ENCODE measurements at places on chromosomes 6 and 20.

DNA sequence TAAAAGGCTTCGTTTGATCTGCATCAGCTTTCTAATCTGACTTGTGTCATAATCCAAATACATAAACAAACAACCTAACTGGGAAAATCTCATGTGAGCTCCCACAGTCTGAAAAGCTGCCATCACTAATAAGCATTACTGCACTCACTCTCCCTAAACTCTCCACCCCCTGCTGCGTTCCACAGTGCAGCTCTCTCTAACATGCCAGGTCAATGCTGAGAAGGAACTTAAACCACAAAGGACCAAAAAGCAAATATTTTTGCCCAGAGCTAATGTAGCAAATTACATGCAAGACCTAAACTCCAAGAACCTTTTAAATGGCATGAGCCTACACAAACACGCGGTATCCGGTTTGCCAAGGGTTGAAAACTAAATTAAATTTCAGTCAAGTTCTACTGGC is 542.3 kb upstream of the JARID2 start:
- DNase-seq = no peak

GRCh38 chr20:44851545-44851944 is 34.0 kb upstream of the YWHAB start:
- DNase-seq = no peak

- DNase-seq = no peak
Observed at GRCh38 chr20:1784586-1784985, 110.6 kb upstream of the SIRPA start.

- no peak for DNase-seq
Observed at GRCh38 chr6:83707829-83708545, 914 bp downstream of the SNAP91 start.

DNA sequence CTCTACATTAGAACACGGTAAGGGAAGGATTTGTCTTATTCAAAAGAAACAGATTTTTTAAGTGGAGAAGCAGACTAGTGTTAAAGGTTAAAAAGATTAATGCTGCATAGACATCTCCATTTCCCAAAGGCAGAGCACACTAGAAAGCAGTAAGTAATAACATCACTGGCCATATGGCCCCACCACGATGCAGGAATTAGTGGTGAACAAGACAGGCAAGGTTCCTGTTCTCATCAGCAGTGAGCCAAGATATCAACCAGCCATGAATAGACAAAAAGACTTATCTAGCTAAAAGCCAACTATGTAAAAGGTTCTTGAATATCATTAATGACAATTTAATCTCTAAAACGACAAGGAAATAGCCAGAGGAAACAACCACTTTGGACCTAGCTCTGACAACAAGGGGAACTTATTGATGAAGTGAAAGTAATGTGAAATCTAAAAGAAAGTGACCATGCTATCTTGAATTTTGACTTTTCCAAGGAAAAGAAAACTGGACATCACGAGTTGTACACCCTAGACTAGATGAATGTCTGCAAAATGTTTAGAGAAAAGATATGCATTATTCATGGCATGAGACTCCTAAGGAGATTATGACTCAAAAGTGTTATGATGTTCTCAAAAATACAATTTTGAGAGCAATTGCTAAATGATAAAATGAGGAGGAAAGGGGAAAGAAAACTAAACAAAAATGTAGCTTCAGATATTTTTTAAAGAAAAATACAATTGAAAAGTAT is 157.9 kb upstream of the STXBP5 start:
- no peak for DNase-seq

GRCh38 chr6:50848989-50849795 is 30.5 kb downstream of the TFAP2B start:
- DNase-seq = no peak

GRCh38 chr20:35508493-35509218 is 20.8 kb downstream of the C20orf173 start:
- DNase-seq = no peak

DNA sequence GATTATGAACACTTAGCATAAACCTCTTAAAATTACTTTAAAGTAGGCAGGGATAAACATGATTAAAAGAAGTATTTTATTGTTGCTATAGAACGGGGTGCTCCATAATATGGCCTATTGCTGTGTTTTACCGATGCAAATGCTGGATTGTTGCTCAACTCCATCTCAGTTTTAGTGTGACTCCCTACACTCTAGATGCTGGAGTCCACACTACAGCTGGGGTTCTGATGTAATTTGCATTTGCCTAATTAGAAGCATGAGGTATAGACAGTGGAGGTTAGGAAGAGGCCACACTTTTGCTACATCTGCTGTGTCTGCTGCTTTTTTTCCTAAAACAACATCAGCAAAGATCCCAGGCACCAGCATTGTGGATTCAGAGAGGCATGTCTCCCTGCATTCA is 6.7 kb upstream of the HMGN3 start:
- DNase-seq = no peak

GRCh38 chr6:21666201-21666691 is 72.7 kb downstream of the SOX4 start:
- peak; percentile 10 for DNase-seq

DNA sequence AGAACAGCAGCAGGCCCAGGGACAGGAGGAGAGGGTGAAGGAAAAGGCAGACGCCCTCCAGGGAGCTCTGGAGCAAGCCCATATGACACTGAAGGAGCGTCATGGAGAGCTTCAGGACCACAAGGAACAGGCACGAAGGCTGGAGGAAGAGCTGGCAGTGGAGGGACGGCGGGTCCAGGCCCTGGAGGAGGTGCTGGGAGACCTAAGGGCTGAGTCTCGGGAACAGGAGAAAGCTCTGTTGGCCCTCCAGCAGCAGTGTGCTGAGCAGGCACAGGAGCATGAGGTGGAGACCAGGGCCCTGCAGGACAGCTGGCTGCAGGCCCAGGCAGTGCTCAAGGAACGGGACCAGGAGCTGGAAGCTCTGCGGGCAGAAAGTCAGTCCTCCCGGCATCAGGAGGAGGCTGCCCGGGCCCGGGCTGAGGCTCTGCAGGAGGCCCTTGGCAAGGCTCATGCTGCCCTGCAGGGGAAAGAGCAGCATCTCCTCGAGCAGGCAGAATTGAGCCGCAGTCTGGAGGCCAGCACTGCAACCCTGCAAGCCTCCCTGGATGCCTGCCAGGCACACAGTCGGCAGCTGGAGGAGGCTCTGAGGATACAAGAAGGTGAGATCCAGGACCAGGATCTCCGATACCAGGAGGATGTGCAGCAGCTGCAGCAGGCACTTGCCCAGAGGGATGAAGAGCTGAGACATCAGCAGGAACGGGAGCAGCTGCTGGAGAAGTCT is 25.5 kb downstream of the C20orf173 start:
- DNase-seq = no peak

GRCh38 chr6:7644417-7644816 is 54.4 kb downstream of the SNRNP48 start:
- DNase-seq = no peak

DNA sequence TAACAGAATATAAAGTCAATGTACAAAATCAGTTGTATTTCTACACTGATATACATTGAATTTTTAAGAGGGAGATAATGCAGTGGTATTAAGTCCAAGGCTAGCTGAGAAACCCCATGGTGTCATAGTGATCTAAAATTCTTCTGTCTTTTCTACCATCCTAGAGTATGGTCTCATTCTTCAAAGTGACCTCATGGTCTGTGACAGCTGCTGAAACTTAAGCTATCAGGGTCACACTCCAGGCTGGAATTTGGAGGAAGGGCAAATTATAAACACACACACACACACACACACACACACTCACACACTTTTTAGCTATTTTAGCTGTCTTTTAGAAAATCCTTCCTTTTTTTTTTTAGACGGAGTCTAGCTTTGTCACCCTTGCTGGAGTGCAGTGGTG is 47.3 kb upstream of the DYNLRB1 start:
- DNase-seq = no peak

DNA sequence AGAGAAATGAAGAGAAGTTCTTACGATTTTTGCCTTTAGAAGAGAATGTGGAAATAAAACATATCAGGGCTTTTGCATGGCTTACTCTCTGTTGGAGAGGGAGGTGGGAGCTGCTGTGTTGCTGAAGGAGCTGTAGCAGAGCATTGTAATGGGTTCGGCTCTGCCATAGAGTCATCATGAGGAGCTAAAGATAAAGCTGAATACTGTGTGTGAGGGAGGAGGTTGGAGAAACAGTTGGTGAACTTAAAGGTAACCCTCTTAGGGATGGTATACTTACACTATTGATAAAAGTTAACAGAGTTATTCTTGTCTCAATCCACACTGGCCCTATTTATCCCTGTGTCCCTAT is 34.8 kb downstream of the CTNNBL1 start:
- DNase-seq = no peak

- DNase-seq = no peak
Observed at GRCh38 chr6:11650025-11650696, 112.6 kb downstream of the TMEM170B start.

DNA sequence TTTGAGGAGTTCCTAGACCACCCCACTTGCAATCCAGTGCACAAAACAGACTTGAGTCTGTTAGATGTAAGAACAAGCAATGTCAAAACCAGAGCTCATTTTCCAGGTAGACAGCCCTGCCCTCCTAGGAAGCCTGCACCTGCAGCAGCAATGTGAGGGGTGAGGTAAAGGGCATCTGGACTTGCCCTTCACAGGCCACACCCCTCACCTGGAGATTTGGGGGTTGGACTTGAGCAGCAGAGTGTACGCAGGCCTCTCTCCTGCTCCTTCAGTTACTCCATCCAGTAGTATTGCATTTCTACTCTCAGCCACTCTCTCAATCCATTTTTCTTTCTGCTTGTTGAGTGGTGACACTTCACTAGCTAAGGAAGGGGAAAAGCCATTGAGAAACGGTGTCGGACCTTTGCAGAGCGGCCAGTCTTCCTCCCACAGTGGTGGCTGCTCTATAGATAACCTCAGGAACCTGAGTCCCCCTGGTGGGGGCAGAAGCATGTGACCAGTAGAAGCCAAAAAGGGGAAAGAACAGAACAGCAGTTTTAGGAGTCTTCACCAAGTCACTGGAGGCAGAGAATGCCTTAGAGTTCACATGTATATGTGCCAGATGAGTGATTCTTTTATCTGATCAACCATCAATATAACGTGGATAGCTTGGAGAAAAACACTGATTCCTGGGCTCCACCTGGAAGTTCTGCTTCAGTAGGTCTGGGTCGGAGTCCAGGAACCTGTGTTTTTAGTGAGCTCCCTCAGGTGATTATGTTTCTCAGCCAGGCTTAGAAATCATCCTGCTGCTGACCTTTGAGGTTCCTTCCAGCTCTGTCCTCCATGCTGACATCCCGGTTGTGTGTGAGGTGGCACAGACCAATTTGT is 28.0 kb downstream of the ARFGEF2 start:
- no peak for DNase-seq

DNA sequence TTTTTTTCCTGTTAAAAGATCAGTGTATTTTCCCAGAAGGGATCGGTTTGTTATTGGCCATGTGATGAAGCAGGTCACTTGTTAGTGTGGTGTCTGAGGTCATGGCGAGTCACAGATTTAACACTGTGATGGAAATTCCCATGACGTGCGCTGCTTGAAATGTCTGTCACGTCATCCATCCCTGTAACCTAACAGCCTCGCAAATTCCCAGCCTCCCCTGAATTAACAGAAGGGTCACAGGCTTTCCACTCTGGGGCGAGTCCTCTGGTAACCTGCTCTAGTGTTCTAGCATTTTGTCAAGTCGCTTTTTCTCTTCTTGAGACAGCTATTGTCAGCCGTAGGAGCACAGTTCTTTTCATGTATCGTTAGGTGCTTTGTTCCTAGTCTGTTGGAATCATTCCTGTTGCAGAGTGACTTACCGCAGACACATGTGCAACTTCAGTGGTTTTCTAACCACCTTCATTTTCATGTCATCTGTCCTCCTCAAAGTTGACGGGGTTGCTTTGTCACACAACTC is 137.2 kb downstream of the MAP3K4 start:
- DNase-seq = peak; percentile 31

- no peak for DNase-seq
Observed at GRCh38 chr6:31007694-31008093, 2.6 kb upstream of the MUC22 start.

Measured in stimulated activated naive CD8-positive, alpha-beta T cell treated with anti-CD3 and anti-CD28 coated beads, Interleukin-15, Interleukin-2, amounts not matched to agents 100 U/mL and 50 U/mL, for 24 hours (primary cell).